ENCODE measurements at places on chromosomes 2 and 18.

DNA sequence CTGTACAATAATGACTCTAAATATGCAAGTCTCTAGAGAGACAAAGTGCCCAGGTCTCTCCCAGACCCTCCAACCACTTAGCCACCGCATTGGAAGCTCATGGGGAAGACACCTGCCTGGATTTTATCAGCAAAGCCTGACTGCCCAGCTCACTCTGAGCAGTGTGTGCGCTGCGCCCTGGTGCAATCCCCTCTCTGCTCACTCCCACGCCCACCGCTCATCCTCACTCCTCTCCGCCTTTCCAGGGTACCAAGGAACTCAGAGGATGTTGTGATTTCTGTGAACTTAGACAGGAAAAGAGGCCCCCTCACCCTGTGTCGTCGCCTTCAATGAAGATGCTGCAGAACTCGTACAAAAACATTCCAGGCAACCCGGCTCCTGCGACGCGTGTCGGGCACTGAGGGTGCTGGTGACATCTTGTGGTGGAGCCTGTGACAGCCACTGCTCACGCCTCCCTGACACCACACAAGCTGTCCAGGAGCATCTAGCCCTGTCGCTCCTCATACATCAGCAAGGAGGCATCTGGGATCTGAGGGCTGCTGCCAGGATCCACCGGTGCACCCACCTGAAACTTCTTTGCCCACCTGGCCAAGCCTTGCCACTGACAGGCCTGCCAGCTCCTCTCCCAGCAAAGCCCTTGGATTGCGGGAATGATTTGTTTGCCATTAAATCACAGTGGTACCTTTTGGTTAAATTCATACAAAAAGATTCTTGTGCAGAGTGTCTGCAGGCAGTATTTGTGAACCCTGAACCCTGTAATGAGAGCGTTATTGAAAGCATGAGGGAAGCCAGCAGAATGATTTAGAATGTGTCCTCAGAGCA lies 220.4 kb downstream of the ZNF516 start:
- DNase-seq = peak; percentile 83

DNA sequence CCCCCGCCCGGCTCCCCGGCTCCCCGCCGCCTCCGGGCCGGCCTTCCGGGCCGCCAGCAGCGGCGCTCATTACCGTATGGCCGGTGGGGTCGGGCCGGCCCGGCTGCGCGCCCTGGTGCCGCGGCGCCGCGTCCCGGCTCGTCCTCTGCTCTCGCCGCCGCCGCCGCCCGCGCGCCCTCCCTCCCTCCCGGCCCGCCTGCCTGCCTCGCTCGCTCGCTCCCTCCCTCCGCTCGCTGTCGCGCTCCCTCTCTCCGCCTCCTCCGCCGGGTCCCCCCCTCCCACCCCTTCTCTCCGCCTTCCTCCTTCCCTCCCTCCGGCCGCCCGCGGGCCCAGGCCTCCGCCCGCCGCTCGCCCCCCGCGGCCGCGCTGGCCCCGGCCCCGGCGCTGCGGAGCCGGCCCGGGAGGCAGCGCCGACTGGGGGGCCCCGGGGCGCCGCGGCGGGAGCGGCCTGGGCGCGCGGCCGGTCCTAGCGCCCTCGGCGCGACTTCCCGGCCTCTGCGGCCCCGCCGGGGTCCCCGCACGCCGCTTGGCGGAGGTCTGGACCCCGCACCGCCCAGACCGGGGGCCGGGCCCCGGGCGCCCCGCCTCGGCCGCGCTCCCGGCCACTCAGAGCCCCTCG lies at the start of gene DNMT3A:
Gene DNMT3A, minus strand, starts transcription at position 173 of the 619 bp plus-strand sequence. CDS start 27,941 bp downstream, outside the sequence.
- DNase-seq = no peak

DNA sequence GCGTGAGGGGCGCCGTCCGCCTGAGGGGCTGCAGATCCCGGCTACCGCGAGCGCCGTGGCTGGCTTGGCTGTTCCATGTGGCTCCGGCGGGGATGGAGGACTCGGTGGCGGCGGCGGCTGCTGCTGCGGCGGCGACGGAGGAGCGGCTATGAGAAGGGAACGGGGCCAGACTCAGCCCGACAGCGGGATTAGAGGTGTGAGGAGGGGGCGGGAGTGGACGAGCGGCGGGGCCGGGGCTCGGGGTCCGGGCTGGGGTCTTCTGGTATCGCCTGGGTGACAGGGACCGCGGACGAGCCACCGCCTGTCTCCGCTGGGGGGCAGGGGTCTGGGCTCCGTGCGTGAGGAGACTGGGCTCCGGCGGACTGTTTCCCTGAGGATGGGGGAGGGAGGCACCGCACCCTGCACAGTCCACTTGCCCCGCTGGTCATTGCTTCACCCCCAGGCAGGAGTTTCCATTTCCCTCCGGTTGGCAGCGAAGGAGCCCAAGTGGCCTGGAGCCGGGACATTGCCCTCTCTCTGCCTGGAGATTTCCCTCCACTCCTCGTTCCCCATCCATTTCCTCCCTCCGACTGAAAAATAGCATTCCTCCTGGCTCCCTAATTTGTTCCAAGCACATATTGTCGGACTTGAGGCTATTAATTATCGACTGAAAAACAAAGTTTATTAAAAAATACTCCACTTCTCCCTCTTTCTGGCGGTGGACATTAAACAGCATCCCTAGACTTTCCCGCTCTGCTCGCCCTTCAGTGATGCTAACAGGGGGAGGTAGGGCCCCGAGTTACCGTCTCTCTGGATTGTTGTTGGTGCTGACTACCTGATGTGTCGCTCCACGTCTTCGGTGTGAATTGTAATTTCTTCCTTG lies 577 bp downstream of the EHBP1 start:
- DNase-seq = peak; percentile 80

DNA sequence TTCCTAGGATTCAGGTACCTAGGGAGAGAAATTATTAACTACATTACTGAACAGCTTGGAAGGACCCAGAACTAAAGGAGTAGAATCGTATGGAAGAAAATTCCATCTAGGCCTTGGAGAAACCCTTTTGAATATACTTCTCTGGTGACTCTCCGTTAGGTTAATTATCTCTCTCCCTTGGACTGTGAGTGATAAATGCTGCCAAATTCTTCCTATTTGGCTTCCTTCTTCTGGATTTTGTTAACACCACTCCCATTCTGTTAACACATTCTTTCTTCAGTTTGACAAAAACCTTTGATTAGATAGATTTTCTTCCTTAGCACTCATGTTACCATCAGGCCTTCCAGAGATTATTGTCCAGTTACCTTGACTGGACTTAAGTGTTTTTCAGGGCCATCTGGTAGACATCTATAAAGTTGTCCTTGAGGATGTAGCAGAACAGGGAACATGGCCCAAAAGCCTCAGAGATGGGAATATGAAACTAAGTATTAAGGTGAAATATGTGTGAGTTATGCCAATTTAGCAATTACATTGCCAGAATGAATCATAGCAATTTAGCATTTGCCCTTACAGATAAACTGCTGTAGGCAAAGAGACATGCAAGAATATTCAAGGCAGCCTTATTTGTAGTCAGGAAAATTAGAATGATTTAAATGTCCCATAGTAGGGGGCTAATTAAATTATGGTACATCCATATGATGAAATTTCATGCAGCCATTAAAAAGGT lies 6.7 kb downstream of the CYP27A1 start:
- DNase-seq = no peak

- no peak for DNase-seq
Measured at GRCh38 chr2:169118060-169118459, 48.7 kb downstream of the DHRS9 start.

DNA sequence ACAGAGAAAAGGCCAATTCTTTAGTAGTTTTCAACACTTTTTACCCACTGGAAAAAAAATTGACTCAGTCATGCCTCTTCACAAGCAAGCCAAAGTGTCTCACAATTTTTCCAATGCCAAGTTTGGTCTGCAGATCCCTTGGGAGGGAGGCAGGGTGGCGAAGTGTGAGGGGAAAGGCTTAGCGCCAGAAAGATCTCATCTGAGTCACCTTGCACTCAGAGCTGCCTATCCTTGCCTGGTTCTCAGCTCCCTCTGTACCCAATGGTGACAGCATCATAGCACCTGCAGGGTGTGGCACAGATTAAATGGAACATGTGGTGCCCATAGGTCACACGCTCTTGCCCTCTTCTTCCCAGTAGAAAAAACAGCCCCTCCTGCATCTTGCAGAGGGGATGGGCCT lies 55.2 kb upstream of the GYPC start:
- DNase-seq = no peak

GRCh38 chr2:98341241-98341640 lies 5.0 kb upstream of the CNGA3 start:
- DNase-seq = no peak

DNA sequence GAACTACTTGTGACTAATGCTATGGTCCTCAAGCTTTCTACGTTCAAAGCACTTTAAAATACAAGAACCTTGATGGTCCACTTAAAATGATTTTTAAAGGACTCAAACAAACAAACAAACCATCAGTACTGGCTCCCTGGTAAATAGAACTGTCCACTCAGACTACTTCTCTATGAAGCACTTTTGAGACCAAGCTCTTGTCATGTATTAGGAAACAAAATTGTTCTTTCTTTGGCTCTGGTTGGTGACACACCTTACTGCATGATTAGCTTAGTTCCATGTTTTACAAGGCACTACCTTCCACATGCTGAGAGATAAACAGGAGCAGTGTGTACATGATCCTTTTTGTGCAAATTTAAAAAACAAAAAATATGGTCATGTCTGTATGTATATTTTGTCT lies 19.7 kb downstream of the DARS1 start:
- DNase-seq = no peak

- DNase-seq = peak; percentile 26
Measured at GRCh38 chr2:79513711-79514110, 860 bp downstream of the CTNNA2 start.

DNA sequence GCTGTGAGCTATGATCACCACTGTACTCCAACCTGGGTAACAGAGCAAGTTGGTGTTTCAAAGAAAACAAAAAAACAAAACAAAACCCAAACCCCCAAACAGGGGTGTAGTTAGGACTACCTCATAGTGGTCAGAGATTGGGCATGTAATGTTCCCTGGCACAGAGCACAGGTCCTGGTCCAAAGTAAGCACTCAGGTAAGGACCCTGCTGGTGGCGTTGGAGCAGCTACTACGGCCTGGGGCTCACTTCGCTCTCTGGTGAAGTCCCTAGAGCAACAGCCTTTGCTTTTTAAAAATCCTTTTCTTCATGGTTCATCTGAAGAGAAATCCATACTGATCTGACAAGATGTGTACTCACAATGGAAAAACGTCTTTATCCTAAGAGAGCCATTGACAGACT lies 130.4 kb downstream of the ZNF236 start:
- no peak for DNase-seq

DNA sequence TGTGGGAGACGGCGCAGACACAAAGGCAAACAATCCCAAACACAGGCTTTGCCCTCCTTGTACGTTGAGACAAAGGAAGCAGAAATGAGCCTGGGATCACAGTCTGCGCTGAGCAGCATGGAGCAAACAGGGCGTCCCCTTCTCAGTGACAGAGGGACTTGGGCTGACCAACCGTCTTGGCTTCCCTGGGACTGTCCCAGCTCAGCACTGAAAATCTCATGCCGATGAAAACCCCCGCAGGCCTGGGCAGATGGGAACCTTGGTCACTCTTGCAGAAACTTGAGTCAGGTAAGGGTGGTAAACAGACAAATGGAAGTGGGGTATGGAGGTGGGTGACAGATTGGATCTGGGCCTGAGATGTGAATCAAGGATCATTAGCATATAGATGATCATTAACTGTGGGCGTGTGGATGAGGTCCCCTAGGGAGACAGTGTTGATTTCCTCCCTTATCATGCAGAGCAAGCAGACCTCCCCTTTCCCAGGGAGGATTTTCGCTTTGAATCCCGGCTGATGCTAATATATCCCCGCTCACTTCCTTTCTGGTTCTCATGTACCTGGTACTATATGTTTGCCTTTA lies 19.1 kb upstream of the SH3BP4 start:
- peak; percentile 25 for DNase-seq

- peak; percentile 82 for DNase-seq
Measured at GRCh38 chr18:58484989-58485981, 143.6 kb downstream of the ALPK2 start.

GRCh38 chr2:56132138-56132537 lies 51.7 kb upstream of the CCDC85A start:
- peak; percentile 36 for DNase-seq

DNA sequence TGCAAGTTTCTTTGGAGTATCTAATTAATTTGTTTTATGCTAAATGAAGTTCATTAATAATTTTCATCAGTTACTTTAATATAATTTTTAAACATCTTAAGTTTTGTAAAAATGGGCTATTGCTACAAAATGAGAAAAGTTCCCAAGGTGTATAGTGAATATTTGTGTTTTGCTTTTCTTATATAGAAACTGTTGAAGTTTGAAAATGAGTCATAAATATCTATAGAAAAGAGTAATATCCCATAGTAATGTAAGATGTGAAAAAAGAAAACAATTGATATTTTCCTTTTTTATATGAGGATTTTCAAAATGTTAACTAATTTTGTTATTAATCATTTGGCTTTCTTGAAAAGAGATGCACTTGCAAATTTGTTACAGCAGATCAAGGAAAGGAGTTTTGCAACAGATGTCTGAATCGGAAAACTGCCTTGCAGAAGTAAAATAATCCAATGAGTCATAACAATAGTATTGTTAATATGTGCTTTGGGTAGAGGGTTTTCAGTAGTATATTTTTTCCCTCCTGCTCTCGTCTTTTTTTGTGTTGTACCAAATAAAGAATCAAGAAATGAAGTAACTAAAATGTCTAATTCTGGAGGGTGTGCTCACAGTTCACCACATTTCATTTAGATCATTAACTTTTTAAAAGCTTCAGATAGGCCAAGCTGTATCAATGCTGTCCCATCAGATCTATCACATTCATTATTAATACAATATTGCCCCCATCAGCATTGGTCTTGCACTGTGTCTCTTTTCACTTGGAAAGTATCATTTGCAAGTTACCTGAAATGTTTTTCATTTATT lies 15.5 kb downstream of the DUSP19 start:
- no peak for DNase-seq
